SW480 (cell line): ENCODE measurements at places on chromosomes 7 and 10.

DNA sequence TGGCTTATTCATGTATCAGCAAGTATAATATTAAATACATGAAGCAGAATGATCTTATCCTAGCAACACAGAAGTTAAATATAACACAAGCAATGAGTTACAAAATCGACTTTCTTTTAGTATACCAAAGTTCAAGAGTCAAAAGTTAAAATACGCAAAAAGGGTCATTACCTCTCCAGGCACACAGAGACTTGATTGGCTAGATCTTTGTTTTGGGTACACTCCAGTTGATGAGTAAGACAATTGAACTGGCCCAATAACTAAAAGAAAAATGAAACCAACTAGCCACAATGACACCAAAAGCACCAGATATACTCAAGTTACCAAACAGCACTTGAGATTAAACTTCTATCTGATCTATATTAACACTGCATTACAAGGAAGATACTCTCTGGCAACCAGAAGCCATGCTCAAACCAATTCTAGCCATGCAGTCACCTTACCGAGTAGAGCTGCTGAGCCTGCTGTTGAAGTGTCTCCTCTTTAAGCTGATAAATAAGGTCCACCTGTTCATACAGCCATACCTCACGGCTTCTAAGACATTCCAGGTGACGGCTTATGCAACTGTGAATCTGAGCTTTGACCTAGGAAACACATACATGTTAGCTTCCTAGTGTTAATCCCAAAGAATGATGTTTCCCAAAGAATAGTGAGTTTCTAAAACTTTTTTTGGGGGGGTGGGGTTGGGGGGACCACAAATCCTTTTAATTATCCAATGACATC is 15.6 kb downstream of the NCOA4 start:
- DNase-seq = no peak

GRCh38 chr7:2699289-2699620 is 11.3 kb downstream of the AMZ1 start:
- DNase-seq = no peak

DNA sequence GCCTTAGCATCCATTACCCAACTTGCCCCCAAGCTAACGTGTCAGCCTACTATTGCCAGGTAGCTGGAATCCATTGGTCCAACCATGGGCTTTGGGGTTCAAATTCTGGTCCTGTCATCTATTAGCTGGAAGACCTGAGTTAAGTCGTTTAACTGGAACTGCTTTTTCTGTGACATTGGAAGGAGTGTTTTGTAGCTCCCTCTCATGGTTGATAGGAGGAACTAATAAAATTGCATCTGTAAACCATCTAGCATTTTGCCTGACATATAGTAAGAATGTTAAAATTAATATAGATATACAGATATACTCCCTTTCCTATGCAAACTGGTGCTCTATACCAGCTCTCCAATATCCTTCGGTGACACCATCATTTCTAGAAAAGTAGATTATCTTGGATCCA is 23.8 kb upstream of the SLF2 start:
- peak; percentile 40 for DNase-seq

GRCh38 chr7:37912756-37913155 is 3.9 kb downstream of the SFRP4 start:
- DNase-seq = no peak

- peak; percentile 22 for DNase-seq
Observed at GRCh38 chr10:131979821-131980270, 1.9 kb downstream of the BNIP3 start.

- DNase-seq = peak; percentile 60
Observed at GRCh38 chr7:81618396-81619014, 151.3 kb downstream of the HGF start.

DNA sequence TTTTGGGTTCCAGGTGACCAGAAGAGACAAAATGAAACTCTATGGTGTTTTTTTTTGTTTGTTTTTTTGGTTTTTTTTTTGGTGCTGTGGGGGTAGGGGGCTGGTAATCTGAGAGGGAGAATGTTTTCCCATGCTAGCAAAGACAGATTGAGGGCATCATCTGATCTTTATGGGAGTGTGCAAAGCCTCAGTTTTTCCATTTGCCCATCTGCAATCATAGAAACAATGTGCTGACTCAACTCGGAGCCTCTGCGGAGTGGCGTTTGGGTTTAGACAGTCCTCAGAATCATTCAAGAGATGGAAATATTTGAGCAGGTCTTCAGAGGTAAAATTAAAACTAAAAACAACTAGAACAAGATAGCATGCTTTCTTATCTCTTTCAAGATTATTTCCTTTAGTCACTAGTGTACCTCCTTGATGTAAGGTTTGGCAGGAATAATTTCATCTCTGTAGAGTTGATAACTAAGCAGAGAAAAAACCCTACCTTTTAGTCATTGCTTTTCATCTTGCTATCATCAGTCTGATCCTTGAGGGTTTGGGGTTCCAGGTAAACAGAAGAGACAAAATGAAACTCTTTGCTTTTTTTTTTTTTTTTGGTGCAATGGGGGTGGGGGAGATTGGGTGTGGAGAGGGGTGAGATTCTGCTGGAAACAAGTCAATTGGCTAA is 18.0 kb downstream of the CNNM2 start:
- no peak for DNase-seq

DNA sequence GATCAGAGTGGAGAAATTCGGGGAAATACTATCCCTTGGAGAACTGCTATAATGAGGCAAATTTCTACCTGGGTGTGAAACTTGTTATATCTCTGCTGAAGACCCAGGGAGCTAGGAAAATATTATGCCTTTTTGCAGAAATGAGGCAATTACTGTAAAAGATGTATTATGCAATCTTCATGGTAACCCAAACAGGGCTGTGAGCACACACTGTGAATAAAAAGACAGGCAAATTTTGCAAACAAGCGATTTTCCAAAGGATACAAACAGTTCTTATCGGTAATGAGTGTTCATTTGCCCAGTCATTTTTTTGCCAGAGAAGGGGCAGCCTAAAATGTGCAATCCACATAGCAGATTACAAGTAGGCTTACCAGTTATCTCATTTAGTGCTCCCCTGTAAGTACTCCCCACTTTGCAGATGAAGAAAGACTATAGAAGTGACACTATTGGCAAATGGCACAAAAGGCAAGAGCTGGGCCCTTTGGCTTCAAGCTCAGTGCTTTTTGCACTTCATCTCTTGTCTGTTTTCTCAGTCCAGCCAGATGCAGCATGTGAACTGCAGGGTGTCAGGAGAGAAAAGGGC is 205.8 kb downstream of the HECW1 start:
- DNase-seq = no peak

- DNase-seq = no peak
Observed at GRCh38 chr10:50033481-50033880, 34.3 kb upstream of the WASHC2A start.

- no peak for DNase-seq
Observed at GRCh38 chr10:96463562-96463961, 50.2 kb downstream of the TLL2 start.

DNA sequence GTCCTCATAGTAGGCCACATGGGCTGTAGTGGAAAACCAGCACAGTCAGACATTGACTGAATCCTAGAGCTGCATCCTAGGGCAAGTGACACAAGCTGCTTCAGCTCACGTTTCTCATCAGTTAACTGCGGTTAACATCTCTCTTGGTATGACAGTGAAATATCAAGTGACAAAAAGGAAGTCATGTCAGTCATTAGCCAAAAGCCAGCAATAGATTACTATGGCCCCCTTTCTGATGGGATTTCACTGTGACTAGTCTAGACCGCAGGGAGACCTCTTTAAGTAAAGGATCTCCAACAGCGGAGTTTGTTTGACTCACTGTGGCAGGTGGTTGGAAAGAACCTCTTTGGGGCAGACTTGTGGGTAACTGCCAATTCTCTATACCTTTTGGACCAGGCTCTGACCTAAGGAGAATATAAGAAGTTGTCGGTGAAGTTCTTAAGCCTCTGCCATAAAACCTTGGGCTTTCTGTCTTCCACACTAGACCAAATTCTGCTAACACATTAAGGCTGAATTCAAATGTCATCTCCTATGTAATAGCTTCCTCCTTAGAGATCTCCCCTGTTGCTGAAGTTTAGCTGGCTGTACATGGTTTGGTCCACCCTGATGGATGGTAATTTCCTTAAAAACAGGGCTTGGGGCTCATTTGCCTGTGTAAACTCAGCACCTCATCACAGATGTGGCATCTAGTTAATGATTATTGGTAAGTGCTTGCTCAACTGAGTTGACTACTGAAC is 115.3 kb downstream of the SGMS1 start:
- no peak for DNase-seq

- DNase-seq = peak; percentile 70
Observed at GRCh38 chr7:44867073-44867995, 18.0 kb downstream of the PURB start.

DNA sequence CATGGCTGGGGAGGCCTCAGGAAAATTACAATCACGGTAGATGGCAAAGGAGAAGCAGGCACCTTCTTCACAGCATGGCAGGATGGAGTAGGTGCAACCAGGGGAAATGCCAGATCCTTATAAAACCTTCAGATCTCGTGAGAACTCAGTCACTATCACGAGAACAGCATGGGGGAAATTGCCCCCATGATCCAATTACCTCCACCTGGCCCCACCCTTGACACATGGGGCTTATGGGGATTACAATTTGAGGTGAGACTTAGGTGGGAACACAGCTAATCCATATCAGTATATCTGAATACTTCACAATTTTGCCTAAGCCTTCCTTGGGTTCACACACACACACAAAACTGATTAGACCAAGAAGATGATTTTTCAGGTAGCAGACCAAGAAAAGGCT is 145.1 kb upstream of the COL1A2 start:
- no peak for DNase-seq

DNA sequence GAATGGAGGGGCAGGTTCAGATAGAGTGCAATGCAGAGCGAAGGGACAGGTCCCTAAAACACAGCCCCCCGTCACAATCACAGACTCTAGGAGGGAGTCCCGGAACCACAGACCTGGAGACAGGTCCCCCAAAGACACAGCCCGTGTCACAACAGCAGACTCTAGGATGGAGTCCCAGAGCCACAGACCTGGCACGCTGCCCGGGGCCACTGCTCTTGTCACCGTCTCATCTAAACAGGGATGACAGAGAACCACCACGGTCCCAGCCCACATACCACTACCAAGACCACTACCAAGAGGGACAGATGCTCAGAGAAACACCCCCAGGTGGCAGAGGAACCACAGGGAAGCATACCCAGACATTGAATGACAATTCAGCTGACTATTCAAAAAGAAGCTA is 183.9 kb downstream of the TCERG1L start:
- no peak for DNase-seq

- DNase-seq = no peak
Observed at GRCh38 chr7:10315881-10316280, 657.8 kb upstream of the PHF14 start.
